ENCODE measurements at places on chromosomes 1 and 21.

- no peak for DNase-seq
Measured at GRCh38 chr1:159786966-159787365, 6.2 kb downstream of the DUSP23 start.

- no peak for DNase-seq
Measured at GRCh38 chr1:1291548-1292441, 11.6 kb downstream of the SCNN1D start.

DNA sequence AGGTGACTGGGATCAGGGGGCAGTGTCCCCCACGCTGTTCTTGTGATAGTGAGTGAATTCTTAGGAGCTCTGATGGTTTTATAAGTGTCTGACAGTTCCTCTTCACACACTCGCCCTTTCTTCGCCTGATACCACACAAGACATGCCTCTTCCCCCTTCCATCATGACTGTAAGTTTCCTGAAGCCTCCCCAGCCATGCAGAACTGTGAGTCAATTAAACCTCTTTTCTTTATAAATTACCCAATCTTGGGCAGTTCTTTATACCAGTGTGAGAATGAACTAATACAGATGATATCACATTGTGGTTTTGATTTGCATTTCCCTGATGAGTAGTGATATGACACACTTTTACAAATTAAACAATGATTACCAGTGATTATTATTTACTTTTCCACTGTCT lies 229.9 kb downstream of the AKT3 start:
- no peak for DNase-seq

- no peak for DNase-seq
Measured at GRCh38 chr1:5399771-5400170, 592.5 kb downstream of the NPHP4 start.

- no peak for DNase-seq
Measured at GRCh38 chr1:209268479-209268878, 315.0 kb upstream of the CAMK1G start.

DNA sequence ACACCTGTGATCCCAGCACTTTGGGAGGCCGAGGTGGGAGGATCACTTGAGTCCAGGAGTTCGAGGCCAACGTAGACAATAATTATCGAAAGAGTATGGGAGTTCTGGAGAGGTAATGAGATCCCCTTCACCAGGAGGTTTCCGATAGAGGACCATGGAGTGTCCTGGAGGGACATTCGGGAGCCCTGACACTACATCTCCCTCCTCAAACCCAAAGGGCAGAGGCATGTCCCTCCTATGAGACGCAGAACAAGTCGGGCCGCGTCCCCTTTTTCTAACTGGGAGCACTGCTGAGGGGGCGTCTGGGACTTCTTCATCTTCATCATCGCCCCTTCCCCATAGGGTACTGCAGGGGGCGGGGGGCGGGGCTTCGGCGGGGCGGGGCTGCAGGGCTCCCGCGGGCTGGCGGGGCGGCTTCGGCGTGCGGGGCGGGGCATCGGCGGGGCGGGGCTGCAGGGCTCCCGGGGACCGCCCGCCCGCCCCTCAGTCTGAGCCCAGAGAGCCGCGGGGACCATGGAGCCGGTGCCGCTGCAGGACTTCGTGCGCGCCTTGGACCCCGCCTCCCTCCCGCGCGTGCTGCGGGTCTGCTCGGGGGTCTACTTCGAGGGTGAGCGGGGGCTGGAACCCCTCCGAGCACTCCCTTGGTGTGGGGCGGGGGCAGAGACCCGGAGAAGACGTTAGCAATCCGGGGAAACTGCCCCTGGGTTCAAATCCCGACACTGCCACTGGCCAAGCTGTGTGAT lies at the start of gene THEMIS2:
TSS of gene THEMIS2 (plus strand) at position 486 of the 743 bp plus-strand sequence. CDS start at position 514, 28 bp downstream.
- no peak for DNase-seq

DNA sequence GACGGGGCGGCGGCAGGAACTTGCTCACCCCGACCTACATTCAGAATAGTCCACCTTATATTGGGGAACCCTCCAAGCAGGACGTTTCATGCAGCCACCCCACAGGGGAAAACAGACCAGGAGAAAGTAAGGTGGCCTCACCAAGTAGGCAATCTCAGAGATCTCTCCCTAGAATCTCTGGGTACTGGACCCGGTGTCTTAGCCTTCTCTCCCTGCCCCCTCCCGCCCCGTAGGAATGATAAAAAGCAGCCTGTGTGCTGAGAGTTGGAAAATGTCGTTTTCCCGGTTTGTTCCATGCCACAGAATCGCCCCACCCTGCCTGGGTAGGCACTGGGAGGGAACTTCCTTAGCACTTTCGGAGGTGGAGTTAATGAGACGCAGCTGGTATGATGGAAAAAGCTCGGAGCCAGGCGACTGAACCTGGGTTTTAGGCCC lies 789 bp upstream of the PTPN14 start:
- no peak for DNase-seq

DNA sequence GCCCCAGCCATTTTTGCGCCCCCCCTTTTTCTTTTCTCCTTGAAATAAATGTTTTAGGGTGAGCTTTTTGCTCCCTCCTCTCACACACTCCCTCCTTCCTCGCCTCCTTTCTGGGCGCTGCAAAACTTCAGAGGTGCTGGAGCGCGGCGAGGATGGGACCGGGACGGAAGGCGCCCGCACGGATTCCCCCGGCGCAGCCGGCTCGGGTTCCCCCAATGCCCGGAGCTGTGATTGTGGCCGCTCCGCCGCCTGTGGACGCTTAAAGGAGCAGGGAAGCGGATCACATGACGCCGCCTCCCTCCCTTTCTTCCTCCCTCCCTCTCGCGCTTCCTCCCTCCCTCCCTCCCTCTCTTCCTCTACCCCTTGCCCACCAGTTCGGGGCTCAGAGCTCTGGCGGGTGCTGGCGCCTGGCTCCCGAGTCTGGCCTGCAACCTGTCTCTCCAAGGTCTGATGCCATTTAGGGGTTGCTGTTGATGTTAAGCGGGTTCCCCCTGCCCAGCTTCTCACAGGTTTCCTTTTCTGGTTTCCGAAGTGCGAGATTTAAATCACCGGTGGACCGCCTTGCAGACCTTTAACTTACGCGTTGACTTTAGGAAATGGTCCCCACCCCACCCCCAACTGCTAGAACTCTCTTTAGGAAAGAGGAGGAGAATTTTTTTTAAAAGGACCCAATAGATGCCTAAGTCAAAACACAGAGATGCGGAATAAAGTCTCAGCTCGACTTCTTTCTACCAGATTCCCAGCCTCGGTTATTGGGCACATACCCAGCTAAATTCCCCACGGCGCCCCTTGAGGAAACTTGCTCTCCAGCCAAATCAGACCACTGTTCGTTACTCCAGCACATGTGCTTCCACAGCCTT lies at the start of gene WLS:
TSS of gene WLS (minus strand) at position 235 of the 860 bp plus-strand sequence. CDS start at position 11, 224 bp downstream.
- no peak for DNase-seq

GRCh38 chr1:168234846-168235547 lies 9.2 kb downstream of the SFT2D2 start:
- DNase-seq, result no peak

GRCh38 chr21:43603233-43603626 lies 56.1 kb downstream of the HSF2BP start:
- DNase-seq, result no peak

DNA sequence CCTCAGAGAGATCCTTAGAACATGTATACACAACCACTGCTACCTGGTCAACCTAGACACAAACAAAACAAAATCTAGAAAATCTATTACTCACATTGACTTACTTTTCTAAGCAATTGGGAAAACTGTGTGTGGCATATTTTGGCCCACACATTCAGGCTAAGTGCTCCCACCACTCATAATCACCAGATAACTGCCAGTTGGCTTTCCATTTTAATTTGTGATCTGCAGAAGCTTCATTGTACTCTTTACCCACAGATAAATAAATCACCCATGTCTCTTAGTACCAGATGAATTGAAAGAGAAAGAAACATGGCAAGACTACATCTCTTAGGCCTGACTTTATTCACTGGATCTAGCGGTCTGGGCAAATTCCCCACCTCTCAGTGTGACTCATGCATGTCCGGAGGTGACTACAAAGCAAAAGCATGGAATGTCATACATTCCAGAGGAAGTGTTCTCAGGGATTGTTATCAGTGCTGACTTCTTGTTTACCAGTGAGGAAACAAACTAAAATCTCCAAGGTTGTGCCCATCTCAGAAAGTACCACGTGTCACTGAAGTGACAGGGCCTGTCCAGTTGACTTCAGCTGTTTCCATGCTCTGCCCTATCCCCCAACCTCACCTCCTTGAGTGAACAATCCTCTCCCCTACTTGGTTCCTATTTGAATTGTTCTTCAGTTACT lies 52.4 kb upstream of the BCL10 start:
- no peak for DNase-seq
